Activated CD4-positive, alpha-beta T cell treated with anti-CD3 and anti-CD28 coated beads for 36 hours (primary cell): ENCODE measurements at places on chromosomes 6 and 20. TPM values are rescaled to one million over a fixed set of nuclear protein-coding genes. Genes with fewer than 3 reads are reported as not detected.

The EFCAB8 gene
- 0.40 TPM for total RNA-seq

DNA sequence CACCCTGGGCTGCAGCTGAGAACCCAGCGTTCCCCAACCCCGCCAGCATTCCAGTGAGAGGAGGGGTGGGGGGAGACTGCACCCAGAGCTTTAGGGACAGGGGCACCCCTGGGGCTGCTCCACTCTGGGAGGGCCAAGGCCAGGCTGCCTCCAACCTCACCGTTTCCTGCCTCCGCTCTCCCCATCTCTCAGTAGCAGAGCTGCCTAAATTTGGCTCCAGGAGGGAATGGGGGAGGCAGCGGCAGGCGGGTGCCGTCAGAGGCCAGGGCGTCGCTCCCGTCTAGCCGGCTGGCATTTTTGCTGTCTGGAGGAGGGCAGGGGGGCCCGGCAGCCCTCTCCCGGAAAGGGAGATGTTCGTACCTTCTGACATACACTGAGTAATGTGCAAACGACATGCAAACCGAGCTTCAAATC is 46.6 kb downstream of the NOL4L start:
- H3K36me3 ChIP-seq = peaks cover 3% of the 10 kb centered on the region
- peak; percentile 54 for DNase-seq
- H3K4me1 ChIP-seq = peaks cover 81% of the 10 kb centered on the region
- H3K27ac ChIP-seq = peak overlapping the region; percentile 99

- peak overlapping the region; percentile 84 for H3K27ac ChIP-seq
- peaks cover 6% of the 10 kb centered on the region for H3K27me3 ChIP-seq
- no peak for DNase-seq
These were observed 782 bp upstream of the PCMTD2 start for GRCh38 chr20:64254571-64255360.

- no peak overlapping the region for H3K27ac ChIP-seq
- no peaks in the 10 kb centered on the region for H3K4me1 ChIP-seq
- no peaks in the 10 kb centered on the region for H3K27me3 ChIP-seq
- H3K36me3 ChIP-seq = peaks cover 32% of the 10 kb centered on the region
- peak; percentile 77 for DNase-seq
- no peak overlapping the region for H3K4me3 ChIP-seq
These were observed 39.2 kb downstream of the DYNLT1 start for GRCh38 chr6:158605266-158605878.

- H3K4me3 ChIP-seq = peak overlapping the region; percentile 82
- no peaks in the 10 kb centered on the region for H3K27me3 ChIP-seq
- peaks cover 24% of the 10 kb centered on the region for H3K4me1 ChIP-seq
- no peak for DNase-seq
- peaks cover 28% of the 10 kb centered on the region for H3K36me3 ChIP-seq
These were observed 802 bp downstream of the PEX7 start for GRCh38 chr6:136823128-136823660.

- no peaks in the 10 kb centered on the region for H3K36me3 ChIP-seq
- H3K4me1 ChIP-seq = peaks cover 11% of the 10 kb centered on the region
- no peak for DNase-seq
- no peak overlapping the region for H3K27ac ChIP-seq
- no peak overlapping the region for H3K4me3 ChIP-seq
- no peaks in the 10 kb centered on the region for H3K27me3 ChIP-seq
These were observed 16.1 kb downstream of the MYLK4 start for GRCh38 chr6:2734488-2735166.

- H3K4me3 ChIP-seq = no peak overlapping the region
- H3K27me3 ChIP-seq = no peaks in the 10 kb centered on the region
- no peaks in the 10 kb centered on the region for H3K4me1 ChIP-seq
- DNase-seq = no peak
These were observed 569.0 kb downstream of the KIF16B start for GRCh38 chr20:16004108-16004854.

DNA sequence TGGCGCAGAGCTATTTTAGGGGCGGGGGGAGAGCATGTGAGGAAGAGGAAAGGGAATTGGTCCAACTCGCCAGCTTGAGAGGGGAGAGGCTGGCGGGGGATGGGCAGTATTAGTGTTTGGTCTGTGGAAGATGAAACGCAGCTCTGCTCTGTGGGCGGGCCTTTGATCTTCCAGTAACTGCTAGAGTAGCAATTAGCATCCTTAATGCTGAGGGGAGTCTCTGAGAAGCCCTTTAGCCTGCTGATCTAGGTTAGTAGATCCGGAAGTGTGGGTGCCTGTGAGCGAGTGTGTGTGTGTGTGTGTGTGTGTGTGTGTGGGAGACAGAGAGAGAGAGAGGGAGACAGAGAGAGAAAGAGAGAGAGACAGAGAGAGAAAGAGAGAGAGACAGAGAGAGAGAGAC is 117.2 kb upstream of the BACH2 start:
- H3K4me1 ChIP-seq = peaks cover 72% of the 10 kb centered on the region
- DNase-seq = peak; percentile 91
- H3K27me3 ChIP-seq = no peaks in the 10 kb centered on the region
